HT-29 (cell line): ENCODE measurements at places on chromosomes 11 and 22. TPM values are rescaled to one million over a fixed set of nuclear protein-coding genes. Genes with fewer than 3 reads are reported as not detected.

OR2D3 gene
- not detected in 2 replicates for total RNA-seq

RCN1 gene
- total RNA-seq = 88.0 and 88.8 TPM in 2 replicates

GLYAT gene
- total RNA-seq = not detected in 2 replicates

BAIAP2L2 gene
- 9.5 and 11.6 TPM in 2 replicates for total RNA-seq

PLAAT5 gene
- total RNA-seq = 0.21 and 0.79 TPM in 2 replicates

MPEG1 gene
- total RNA-seq = not detected in 2 replicates

MISFA gene
- 0.76 and 1.0 TPM in 2 replicates for total RNA-seq

KDM4E gene
- total RNA-seq = not detected in 2 replicates

DNA sequence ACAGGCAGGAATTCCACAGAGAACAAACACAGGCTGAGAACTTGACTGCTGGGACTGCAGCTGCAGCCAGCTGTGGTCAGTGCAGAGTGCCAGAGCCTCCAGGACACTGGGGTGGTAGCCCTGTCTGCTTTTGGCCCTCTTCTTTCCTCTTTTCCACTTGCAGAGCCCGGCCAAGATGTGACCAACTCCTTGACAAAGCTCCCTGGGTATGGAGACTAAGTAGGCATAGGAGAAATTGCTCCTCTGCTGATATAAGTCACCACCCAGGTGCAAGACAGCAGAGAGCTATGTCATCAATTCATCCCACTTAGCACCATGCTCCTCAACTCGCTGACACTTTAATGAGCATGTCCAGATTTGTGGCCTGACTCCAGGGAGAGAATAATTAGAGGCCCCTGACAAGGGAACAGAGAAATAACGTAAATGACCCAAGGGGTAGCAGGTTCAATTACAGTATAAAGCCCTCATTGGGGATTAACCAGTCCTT, 369.4 kb upstream of the B3GAT1 start:
- DNase-seq = no peak

DNA sequence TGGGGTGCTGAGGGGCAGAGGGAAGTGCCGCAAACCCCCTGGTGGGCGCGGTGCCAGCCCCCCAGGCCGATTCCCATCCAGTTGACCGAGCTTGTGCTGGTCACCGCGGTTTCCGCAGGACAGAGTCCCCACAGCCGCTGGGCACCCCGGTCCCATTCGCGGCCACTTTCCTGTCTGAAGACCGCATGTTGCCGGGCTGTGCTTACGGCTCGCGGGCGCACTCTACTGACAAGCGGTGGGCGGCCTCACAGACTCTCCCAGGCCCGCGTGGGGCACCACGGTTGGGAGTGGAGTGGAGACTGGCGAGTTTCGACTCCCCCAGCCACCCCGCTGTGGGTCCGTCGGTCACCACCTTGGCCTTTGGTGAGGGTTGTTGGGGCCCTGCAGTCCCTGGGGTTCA, 648 bp upstream of the H19 start:
- DNase-seq = no peak

DNA sequence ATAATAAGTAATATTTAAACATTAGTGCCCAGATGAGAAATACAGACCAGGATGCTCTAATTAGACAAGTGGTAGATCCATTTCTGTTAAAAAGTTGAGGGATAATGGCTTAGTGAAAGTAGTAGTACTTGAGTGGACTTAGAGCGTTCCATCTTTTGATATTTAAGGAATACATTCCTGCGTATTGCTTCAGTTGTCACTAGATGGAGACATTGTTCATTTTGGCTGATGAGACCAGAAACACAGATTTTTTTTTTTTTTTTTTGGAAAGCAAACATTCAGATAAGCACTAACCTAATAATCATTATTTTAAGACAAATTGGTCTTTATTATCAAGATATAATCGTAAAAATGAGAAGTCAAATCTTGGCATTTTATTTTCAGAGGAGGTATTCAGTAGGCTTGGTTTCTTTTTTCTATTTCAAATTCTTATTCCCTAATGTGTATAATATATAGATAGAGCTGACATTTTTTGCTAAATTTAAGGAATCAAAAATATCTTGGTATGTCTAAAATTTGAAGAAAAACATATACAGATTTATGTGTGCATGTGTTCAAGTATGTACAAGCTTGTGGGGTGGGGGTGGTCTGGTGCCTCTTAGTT, 92.9 kb downstream of the DYNC2H1 start:
- peak; percentile 57 for DNase-seq

DNA sequence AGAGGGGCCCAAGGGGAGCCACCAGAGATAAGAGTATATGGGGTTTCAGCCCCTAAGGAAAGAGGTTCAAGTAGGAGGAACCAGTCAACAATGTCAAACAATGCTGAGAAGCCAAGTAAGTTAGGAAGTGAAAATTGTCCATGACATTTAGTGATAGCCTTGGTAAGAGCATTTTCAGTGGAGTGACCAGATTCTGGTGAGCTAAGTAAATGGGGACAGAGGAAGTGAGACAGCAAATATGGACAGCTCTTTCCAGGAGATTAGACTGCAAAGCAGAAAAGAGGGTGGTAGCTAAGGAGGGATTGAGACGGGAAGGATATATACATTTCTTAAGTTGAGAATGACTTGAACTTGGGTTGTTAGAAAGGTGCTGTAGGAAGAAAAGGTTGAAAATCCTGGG, 22.9 kb downstream of the POLD3 start:
- DNase-seq = no peak

GRCh38 chr11:112511271-112511670, 250.6 kb upstream of the PLET1 start:
- DNase-seq = no peak

GRCh38 chr11:82843057-82843795, 57.0 kb downstream of the PRCP start:
- no peak for DNase-seq

DNA sequence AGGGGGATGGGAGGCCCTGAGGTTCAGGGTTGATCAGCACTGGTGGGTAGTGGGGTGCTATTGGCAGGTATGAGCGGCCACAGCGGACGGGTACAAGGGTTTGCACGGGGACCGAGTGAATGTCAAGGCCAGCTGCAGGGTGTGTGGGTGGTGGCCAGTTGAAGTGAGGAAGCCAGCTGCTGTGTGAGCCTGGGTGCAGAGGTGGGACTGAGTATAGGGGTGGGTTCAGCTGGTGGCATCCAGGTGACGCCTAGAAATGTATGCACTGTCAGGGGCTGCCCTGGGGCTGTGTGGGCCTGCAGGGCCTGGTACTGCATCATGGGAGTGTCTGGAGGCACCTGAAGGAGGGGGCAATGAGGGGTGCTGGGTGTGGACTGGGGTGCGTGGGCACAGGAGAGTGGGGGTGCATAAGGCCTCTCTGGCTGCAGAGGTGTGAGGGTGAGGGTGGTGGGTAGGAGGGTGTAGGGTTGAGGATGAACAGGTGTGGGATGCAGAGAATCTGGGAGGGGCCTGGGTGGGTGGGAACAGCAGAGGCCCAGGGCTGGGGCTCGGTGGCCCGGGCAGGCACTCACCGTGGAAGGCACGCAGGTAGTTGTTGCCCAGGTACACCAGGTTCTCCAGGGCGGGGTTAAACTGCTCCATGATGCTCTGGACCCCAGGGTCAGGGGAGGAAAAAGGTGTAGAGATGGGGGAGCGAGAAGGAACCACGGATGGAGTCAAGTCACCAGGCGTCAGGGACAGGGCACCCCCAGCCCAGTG, 1.7 kb downstream of the BAIAP2L2 start:
- DNase-seq = no peak

DNA sequence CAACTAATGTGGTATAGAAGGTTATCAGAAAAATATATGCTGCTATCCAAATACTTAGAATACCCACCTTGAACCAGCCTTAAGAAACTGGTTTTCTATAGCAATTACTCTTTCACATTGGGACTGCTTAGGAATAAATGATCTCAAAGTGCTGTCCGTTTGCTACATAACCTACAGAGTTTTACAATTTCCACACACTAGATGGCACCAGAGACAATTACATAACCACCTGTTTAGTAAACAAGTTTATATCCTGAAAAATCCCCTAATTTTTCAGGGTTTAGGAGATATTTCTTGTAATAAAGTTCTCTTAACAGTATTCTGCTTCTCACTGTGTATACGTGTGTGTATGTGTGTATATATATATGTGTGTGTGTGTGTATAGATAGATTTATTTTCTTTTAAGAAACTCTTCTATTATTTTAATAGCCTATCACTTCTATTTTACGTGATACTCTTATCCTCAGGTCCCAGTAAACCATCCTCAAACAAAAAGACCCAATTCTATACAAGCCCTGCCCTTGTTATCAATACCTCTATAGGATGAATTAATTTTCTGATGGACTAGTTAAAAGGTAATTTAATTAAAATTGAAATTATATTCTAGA, 6.7 kb upstream of the OR5I1 start:
- peak; percentile 73 for DNase-seq

GRCh38 chr11:68841718-68842426, at the start of gene CPT1A:
Gene CPT1A (minus strand): TSS chr11:68841916. CDS start chr11:68815474, 26,442 bp downstream.
- peak; percentile 72 for DNase-seq

- no peak for DNase-seq
Observed at GRCh38 chr11:68678031-68678441, 6.3 kb upstream of the GAL start.

DNA sequence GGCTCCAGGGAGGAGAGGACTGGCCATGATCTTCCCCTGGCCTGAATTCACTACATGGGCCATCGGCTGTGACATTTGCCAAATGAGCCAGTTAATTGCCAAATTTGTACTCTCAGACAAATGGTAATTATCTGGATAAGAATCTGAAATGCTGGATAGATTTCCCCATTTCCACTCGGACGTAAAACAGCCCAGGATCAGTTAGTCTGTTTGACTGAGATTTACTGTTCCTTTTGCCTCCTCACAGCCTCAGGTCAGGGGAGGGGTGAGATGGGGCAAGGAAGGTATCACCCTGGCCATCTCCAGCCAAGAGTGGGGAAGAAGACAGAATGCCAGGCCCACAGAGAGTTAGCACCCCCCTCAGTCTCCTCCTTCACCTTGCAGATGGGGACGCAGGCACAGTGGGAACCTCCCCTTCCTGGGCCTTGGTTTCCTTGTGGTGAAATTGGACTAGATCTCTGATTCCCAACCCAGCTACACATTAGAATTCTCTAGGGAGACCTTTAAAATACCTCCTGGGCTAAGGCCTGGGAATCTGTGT, 5.2 kb downstream of the TRIM29 start:
- no peak for DNase-seq

- peak; percentile 22 for DNase-seq
Observed at GRCh38 chr22:17266251-17266971, 47.2 kb upstream of the ADA2 start.

DNA sequence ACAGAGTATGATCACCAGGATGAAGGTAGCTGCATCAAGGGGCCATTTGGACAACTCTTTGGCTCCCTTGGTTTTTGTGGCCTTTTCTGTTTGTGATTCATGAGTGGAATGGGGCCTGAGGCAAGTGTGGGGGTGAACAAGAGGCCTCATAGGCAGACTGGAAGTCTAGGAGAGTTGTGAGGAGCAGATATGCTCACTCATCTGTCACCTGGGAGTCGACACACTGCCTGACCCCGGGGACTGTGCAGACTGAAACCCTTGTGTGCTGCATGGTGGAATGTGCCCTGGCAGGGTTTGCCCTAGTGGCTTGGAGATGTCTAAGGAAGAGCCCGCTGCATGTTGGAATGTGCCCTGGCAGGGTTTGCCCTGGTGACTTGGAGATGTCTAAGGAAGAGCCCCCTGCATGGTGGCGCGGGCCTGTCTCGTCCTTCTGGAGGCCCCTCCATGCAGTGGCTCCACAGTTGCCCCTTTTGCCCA, 60.0 kb downstream of the MED15 start:
- peak; percentile 81 for DNase-seq

GRCh38 chr22:26197425-26197824, 28.2 kb downstream of the SEZ6L start:
- DNase-seq = no peak

- no peak for DNase-seq
Observed at GRCh38 chr11:46458491-46458890, 66.9 kb upstream of the CHRM4 start.

- no peak for DNase-seq
Observed at GRCh38 chr11:7564803-7565202, 51.0 kb downstream of the PPFIBP2 start.

GRCh38 chr11:30914143-30914762, 328.1 kb upstream of the MPPED2 start:
- peak; percentile 62 for DNase-seq

DNA sequence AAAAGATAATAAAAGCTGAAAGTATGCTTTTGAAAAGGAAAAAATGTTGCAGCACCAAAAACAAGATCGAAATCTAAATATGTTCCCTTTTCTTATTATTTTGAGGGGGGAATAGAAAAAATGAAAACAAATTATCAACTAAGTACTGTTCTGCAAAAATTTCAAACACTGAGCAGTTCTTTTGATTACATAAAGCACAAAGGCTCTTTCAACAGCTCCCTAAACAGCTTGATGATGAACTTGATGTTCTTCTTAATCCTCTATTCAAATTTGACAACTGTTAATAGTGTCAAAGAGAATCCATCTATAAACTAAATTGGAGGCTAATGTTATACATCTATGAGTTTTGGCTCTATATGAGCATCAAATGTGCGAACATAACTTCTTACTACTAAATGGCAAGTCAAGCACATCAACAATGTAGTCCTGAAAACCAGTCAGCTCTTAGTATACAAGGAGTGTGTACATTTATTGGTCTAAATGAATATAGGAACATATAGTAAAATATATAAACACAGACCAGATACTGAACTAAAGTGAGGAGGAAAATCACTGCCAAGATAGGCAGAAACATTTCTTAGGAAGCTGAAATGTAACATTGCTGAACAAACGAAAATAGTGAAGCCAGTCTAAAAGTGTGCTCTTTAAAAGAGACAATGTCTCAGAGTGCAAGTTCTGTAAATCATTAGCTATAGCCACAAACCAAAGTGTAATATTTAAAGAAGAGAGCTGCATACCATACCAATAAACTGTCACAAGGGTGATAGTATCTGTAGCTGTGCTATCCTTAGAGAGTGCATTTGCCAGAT, 94.3 kb downstream of the SOX6 start:
- peak; percentile 76 for DNase-seq

- DNase-seq = no peak
Observed at GRCh38 chr11:77851503-77851902, 30.6 kb downstream of the AAMDC start.

GRCh38 chr11:2106583-2107209, 32.5 kb downstream of the IGF2 start:
- DNase-seq = no peak

GRCh38 chr11:7444091-7444981, 41.0 kb upstream of the OLFML1 start:
- DNase-seq = no peak

GRCh38 chr22:39432361-39432811, 24.4 kb upstream of the MGAT3 start:
- no peak for DNase-seq

GRCh38 chr22:23187871-23188700, 7.8 kb downstream of the BCR start:
- DNase-seq = no peak
